Putamen (tissue), 1 donor: ENCODE measurements at places on chromosomes 12 and 14.
A peak's percentile ranks its signal among the peaks of the same experiment; 100 is the strongest.

DNA sequence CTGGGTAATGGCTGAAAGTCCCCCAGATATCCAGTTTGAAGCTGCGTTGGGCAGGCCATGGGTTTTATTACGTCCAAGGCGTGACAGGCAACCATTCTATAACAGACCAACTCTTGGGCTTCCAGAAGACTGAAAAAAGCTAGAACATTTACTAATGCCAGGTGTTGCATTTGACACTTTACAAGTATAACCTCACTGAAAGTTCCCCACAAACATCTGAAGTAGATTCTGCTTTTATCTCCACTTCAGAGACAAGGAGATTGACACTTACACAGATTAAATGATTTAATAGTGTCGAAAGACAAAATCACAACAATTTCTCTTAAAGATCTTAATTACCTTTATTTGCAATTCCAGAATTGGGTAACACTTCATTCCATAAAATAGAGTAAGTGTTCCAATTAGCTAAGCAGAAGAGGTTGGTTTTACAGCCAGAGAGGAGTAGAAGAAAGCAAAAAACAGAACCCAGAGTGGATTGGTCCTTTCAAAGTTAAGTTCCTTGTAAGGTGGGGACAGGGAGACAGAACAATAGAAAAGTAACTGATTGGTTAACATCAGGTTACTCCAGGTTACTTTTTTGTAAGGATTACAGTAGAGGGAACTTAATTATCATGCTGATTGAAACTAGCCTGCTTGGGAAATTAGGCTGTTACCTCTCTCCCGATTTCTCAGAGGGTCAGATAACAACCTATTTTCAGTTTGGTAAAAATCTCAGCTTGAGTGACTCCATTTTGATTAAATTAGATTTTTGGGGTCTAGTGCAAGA, 11.3 kb downstream of the SOCS2 start:
- no peak for DNase-seq

DNA sequence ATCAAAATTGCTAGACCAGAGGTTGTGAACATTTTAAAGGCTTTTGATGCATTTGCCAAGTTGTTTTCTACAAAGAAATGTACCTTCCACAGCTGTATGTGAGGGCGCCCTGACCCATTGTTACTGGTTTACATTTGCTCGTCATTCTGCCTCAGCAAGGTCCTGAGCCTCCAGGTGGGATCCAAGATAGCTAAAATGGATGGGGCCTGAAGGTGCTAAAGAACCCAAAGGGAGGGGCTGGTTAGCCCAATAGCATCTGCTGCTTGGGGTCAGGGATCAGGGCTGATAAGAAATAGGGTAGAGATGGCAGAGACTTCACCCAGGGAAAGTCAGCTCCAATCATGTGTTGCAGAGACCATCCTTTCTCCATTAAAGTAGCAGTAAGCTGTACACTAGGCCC, 43.1 kb downstream of the GALNT16 start:
- no peak for DNase-seq

- DNase-seq = no peak
These were observed 24.0 kb downstream of the TCTN1 start for GRCh38 chr12:110637869-110638441.

DNA sequence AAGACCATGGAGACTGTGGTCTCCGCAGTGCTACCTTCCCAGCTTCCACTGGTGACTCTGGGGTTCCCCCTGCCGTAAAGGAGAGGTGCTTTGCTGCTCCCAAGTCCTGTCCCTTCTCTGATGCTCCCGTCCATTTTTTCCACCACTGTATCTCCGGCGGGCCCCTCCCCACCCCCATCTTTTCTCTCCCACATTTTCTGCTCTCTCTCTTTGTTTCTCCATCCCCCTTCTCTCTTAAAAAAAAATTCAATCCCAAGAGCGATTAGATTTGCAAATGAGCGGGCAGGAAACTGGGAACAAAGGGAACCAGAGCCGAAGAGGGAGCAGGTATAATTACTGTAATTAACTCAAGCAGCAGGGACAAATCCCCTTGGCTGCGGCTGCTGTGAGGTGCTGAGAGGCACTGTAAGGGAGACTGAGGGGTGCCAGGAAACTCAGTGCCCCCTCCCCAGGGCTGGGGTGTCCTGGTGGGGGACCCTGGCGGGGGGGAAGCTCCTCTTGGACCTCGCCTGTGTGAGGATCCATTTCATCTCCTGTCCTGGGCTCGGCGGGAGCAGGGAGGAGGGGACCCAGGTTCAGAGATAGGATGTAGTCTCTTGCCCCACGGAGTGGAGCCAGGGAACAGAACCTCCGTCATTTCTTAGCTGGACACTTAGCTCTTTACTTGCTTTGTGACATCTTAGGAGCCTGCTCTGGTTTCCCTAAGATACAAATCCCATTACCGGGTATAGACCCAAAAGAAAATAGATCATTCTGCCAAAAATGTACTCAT, 140.4 kb upstream of the NRXN3 start:
- peak; percentile 44 for DNase-seq

DNA sequence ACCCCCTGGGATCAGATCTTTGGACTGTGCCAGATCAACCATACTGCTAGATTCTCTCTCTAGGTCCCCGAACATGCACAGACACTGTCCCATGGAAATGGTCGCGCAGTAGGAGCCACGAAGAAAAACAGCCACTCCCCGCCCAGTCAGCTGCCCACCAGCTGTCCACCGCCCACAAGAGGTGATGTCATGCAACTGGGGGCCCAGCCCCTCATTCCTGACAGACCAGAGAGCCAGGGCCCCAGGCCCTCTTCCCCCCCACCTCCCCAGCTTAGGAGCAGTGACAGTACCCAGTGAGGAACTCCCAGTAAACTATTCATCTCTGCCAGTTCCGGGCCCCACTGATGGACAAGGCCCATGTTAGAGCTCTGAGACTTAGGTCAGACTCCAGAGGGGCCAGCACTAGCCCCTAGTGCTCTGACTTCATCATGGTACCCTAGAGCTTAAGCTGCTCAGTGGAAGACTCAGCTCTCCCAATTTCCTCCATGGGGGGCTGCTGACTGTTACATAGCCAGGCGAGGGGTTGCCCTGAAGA, 3.7 kb upstream of the TAMALIN start:
- no peak for DNase-seq

DNA sequence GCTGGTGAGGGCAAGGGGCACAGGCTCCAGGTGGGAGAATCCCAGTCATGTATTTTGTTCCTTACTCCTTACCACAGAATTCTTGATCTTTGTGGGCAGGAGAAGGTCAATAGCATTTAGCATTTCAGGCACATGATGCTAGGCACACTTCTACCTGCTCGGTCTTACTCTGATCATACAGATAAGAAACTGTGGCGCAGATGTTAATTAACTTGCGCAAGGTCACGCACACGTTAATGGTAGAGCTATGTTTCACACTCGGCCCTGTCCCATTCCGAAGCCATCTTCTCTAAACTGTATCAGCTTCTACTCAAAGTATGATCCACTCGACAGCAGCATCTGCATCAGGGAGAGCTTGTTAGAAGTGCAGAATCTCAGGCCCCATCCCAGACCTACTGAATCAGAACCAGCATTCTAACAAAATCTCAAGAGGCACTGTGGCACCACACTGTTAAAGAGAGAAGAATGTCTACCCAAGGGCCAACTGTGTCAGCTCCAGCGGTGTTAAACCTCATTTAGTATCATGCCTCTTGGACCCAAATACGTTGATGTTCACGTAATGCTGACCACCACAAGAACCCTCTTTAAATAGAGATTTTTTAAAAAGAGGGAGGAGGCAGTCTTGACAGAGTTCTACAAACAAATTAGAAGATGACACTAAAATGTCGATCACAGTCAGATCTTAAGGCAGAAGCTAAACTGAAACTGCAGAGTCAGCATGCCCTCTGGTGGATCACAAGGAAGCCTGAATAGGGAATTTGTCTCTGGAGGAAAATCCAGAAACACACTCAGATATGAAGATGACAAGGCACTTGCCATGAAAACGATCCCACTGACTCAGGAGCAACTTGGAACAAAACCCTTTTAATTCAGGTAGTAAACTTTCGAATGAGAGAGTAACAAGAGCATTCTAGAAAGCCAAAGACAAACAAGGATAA, 7.3 kb downstream of the STXBP6 start:
- peak; percentile 82 for DNase-seq

DNA sequence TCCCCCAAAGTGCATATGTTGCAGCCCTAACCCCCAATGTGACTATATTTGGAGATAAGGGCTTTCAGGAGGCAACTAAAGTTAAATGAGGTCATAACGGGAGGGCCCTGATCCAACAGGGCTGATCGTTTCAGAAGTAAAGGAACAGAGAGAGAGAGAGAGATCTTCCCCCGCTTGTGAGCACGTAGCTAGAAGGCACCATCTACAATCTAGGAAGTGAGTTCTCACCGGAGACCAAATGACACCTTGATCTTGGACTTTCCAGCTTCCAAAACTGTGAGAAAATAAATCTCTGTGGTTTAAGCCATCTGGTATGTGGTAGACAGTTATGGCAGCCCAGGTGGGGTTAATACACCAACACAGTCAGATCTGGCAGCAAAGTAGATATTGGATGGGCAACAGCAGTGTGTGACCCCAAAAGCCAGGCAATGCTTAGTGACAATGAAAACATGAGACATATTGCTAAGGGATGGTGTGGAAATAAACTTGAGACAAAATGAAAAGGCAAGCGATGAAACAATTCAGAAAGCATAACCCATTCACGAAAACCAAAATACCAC, 147.2 kb upstream of the GSC start:
- no peak for DNase-seq

GRCh38 chr12:103677341-103677740, 90.3 kb downstream of the STAB2 start:
- no peak for DNase-seq

DNA sequence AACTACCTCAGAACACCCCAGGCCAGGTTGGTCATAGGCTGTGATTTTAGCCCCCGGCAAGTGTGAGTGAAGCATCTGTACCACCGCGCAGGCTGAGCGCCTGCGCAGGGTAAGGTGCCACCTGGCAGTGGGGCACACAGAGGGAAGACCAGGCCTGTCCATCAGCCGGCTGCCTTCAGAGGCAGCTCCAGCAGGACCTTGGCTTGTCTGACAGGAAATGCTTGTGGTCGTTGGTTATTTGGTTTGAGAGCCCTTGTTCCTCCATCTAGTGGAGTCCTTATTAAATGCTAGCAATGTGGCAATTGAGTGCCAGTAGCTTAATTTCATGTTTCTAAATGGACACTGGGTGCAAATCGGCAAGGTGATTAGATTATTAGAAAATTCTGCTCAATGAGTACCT, 27.5 kb downstream of the SLC25A29 start:
- DNase-seq = no peak

DNA sequence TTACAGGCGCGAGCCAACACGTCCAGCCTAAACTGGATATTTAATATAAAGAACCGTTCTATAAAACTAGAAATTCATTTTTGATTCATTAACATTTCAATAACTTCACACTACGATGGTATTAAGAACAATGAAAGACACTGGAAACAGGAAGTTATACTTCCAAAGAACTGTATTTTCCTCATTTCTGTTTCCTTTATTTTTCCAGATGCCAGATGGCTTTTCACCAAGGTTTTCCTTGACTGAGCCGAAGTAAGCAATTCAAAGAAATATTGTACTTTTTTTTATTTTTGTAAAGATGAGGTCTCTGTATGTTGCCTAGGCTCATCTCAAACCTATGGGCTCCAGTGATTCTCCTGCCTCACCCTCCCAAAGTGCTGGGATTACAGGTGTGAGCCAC, 28.2 kb downstream of the EEA1 start:
- no peak for DNase-seq

- no peak for DNase-seq
These were observed 31.1 kb upstream of the TMX1 start for GRCh38 chr14:51208982-51209381.

- DNase-seq = no peak
These were observed 3.8 kb downstream of the TAS2R20 start for GRCh38 chr12:10994307-10994706.

- no peak for DNase-seq
These were observed 283 bp downstream of the LMO3 start for GRCh38 chr12:16605642-16606116.

GRCh38 chr12:130371296-130371695, 33.6 kb downstream of the PIWIL1 start:
- DNase-seq = no peak

GRCh38 chr12:93624595-93625294, 52.3 kb downstream of the SOCS2 start:
- DNase-seq = no peak

DNA sequence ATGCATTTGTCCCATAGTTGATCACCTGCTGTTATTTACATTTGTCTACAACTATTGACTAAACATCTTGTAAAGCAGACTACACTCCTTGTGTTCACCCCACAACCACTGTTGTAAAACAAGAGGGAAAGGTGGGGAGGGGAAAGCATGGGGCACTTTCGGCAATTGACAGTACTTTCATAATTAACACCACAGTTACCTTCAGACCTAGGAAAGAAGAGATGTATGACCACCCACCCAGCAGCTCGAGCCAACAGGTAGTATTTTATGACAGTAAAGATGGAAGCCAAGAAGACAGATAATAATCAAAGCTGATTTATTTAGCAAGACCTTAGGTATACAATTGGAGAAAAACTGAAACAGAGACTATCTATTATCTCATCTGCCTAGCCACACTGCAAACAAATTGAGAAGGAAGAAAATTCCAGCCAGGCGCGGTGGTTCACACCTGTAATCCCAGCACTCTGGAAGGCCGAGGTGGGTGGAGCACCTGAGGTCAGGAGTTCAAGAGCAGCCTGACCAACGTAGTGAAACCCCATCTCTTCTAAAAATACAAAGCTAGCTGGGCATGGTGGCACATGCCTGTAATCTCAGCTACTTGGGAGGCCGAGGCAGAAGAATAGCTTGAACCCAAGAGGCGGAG, 11.2 kb downstream of the HECTD4 start:
- DNase-seq = no peak

DNA sequence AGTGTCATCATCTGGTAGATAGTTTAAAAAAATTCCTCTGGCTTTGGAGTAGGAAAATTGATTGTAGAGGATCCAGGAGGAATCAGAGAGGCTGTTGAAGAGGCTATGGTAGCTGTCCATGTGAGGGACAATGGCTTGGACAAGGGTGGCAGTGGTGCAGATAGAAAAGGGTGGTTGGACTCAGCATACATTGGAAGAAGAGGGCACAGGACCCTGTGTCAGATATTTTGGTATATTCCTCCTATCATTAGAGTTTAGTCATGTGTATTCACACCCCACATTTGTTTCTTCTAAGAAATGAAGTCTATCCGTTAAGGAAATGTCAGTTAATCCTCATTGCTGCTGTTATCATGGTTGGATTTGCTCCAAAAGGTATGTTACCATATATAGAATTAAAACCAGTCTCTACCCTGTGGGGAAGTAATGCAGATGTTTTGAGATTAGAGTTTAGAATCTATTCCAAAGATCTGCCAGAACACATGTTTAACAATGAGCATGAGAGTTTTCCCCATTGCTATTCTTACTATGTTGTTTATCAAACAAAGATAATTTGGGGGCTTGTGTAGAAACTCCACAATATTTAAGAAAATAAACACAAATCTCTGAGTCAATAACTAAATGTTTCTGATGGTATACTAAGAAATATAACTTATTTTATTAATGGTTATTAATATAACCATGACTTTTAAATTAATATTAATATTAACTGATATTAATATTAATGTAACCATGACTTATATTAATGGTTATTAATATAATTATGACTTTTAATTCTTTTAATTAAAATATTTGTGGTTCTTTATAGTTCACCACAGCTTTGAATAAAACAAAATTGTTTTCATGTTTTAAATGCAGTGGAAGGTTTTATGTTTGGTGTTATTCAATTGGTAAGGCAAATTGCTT, 80.9 kb downstream of the CRADD start:
- DNase-seq = no peak

GRCh38 chr14:100740929-100741328, 14.2 kb downstream of the DLK1 start:
- no peak for DNase-seq

GRCh38 chr14:28830115-28830534, 63.5 kb downstream of the FOXG1 start:
- DNase-seq = no peak
